Esophagus mucosa (tissue), 1 donor: ENCODE measurements at places on chromosomes 16 and 17.

GRCh38 chr16:28991687-28992086, 6.8 kb downstream of the LAT start:
- no peak for ATAC-seq

- ATAC-seq, result no peak
Measured at GRCh38 chr16:79613009-79613408, 12.5 kb upstream of the MAF start.

DNA sequence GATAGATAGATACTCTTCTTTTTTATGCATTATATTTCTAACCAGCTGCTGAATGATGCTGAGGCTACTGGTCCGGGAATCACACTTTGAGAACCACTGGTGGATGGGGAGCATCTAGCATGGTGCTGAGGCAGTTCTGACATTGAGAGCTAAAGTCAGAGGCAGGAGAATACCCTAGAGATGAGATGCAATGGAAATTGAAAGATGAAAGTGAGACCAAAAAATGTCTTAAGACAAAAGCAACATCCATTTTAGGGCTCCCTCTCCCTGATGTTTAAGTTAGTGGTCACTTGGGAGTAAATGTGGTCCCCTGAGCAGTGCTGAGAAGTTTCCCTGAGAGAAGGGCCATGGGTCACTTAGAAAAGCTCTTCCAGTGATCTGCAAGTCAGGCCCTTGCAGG, 6.8 kb downstream of the PCTP start:
- no peak for ATAC-seq

GRCh38 chr16:12311309-12311708, 334.8 kb downstream of the SNX29 start:
- ATAC-seq, result no peak

- ATAC-seq, result peak; percentile 28
Measured at GRCh38 chr16:58464047-58464915, 35.7 kb upstream of the NDRG4 start.

DNA sequence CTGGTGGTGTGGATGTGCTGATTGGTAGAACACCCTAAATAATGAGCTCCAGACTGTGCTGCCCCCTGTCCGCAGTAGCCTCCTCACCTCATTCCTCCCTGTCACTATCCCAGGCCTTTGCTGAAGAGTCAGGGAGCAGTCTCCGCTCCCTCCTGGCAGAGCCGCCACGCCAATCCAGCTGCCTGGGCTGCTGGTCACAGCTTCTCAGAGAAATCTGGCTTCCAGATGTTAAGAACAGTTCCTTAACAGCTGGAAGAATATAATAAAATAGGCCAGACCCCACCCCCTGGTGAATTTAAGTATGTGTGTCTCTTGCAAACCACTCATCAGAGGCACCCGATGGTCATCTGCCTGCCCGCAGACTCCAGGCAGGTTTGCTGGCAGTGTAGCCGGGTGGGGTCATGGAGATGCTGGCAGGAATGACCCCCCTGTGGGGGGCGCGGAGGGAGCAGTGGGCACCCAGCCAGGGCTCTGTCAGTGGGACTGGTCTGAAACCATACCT, 161.0 kb downstream of the CCDC182 start:
- ATAC-seq, result no peak

DNA sequence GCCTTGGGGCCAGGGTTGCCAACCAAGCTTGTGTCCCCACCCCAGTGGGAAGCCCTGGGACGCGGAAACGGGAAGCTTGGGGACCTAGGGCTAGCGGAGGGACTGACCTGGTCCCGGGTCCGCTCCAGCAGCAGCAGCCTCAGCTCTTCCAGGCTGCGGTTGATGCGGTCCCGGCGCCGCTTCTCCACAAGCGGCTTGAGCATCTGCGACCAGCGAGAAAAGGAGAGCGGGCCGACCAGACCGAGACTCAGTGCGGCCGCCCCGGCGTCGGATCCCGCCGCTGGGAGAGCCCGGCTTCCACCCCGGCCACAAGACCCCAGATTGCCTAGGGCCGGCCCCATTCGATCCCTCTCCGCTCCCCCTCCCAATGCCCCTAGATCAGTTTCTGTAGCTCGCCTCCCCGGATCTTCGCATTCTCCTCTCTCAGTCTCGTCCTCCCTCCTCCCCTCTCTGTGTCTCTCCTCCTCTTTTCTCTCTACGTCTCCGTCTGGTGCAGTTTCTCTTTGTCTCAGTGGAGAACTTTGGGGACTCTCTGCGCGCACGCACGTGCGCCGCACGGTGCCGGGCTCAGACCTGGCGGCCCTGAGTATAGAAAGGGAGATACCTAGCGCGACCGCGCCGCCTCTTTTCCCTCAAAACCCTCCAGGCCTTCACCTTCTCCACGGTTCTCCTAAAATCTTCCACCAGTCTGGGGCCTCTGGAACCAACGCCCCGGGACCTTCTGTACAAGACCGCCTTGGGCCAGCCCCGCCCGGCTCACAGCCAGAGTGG, 797 bp downstream of the HES7 start:
- ATAC-seq, result no peak

DNA sequence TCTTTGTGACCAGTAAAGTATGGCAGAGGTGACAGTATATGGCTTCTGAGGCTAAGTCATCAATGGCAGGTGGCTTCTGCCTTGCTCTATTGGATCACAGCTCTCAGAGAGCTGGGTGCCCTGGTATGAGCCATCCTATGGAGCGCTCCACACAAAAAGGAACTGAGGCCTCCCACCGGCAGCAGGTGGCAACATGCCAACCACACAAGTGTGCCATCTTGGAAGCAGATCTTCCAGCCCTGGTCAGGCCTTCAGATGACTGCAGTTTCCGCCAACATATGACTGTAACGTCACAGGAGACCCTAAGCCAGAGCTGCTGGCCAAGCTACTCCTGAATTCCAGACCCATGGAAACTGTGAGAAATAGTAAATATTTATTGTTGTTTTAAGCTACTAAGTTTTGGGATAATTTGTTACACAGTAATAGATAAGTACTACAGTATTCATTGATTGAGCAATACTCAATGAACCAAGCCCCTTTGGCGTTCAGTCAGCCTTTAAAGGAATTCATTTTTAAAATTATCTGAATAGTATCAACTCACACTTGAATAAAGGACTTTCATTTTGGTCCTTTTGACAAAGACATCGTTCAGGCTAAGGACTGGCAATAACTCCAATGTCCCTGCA, 69.4 kb upstream of the LHX1 start:
- no peak for ATAC-seq

DNA sequence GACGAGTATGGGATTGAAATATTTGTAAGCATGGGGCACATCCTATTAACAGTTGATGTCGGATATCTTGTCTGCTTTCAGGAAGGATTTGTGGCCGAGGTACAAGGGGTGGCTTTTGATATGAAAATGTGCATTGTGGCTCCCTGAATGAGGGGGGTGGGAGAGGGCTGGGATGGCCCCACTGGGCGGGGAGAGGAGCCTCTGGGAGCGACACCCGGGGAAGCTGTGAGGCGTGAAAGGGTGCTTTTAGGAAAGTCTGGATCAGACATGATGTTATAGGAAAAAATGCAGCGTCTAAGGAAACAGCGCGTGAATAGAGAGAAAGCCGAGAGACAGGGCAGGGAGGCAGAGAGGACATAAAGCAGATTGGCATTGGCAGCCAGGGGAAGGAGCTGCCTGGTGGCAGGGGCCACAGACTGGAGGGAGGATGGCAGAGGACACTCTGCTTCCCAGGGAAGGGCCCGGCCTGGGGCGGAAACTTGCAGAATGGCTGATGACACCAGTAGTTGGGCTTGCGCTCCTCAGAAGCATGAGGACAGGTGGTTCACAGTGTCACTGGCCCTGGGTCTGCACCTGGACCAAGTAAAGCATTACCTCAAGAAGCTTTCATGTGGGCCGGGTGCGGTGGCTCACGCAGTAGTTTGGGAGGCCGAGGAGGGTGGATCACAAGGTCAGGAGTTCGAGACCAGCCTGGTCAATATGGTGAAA, 95.7 kb downstream of the NTN1 start:
- ATAC-seq, result no peak

DNA sequence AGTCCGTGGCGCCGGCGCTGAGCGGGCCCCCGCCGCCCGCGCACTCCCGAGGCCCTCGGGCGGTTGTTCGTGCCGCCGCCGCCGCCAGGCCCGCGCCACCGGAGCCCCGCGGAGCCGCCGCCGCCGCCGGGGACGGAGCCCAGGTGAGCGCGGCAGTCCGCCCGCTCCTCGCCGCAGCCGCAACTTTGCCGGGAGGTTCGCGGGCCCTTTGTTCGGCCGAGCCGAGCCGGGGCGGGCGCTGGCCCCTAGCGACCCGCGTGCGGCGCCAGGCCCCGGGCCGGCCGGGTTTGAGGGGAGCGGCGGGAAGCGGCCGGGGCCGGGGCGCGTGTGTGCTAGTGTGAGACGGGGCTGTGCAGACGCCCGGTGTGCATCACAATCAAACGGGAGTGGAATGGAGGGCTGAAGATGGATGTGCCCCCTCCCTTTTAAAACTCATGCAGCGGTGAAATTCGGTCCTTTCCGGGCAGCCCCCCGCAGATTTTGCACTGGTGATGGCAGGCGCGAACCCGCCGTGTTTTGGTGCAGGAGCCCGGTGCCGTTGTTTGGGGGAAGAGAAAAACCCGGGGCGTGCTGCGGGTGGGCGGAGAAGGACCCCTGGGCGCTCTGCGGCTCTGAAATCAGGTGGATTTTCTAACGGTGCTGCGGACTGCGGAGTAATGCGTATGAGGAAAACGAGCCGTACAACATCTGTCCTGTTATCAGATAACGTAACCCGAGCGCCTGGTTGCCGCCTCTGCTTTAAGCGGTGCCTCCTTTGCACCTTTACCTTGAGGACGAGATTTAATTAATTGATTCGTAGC, 823 bp downstream of the TNRC6C start:
- no peak for ATAC-seq

DNA sequence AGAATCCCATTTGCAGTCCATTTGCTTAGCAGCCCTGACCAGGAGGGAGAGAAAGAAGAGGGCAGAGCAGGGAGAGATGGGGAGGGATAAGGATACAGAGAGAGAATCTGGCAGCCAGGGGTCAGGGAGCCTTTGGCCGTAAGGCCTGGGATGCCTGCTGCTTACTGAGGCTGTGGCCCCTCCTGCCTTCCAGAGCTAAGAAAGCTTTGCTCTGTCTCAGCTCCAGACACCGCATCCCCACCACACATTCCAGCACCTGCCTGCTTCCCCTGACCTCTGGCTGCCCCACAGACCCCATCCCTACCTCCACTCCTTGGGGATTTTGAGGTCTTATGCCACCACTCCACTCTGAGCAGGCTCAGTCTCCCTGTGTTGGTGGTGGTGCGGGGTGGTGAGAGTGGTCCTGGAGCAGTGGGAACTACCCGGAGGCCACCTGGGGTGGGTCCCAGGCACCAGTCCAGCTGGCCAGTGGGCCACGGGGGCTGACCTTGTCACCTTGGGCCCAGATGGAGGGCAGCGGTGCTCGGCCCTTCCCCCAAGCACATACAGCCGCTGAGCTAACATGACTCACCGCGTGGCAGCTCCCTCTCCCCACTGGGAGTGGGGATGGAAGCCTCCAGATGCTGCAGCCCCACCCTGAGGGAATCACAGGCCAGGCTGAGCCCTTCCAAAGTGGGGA, 58.3 kb downstream of the RAI1 start:
- ATAC-seq, result peak; percentile 71

DNA sequence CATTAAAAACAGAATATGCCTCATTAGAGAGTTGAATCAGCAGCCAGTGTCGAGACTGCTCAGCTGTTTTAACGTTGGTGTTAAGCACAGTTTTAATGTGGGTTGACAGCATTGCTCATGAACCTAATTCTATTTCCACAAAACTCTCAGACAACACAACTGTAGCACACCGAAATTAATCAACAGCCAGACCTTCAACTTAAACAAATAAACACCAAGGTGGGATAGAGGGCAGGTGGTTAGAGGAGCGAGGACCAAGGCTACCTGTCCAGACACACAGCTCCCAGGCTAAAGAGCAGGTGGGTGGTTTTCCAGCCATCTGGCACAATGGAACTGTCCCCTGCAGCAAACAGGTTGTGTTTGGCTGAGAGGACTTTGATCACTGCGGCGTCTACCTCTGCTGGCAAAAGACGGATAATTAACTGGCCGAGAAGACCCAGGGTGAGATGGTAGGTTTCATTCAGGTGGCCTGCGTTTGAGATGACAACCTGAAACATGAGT, 69.6 kb upstream of the ATP2A3 start:
- ATAC-seq, result no peak

- ATAC-seq, result peak; percentile 15
Measured at GRCh38 chr17:56834380-56835263, 671 bp downstream of the DGKE start.

GRCh38 chr17:39194089-39194984, 3.1 kb downstream of the CACNB1 start:
- no peak for ATAC-seq

DNA sequence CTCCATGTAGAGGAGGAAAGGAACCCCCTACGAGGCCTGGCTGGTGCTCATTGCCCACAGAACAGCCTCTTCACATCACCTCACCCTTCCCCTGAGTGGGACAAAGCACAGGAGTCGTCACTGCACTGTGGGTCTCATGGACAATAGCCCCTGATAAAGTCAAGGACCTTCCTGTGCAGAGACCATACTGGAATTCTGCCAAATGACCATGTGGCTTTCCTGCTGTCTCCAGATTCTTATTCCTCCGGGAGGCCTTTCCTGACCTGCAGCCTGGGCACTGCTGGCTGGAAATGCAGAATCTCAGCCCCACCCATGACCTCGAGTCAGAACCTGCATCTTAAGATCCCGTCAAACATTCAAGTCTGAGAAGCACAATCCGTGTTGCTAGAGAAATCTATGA, 60.5 kb upstream of the ERN1 start:
- ATAC-seq, result peak; percentile 33

- no peak for ATAC-seq
Measured at GRCh38 chr16:67445913-67446907, 15.3 kb downstream of the HSD11B2 start.

GRCh38 chr16:11780991-11781680, 15.9 kb downstream of the ZC3H7A start:
- ATAC-seq, result no peak

DNA sequence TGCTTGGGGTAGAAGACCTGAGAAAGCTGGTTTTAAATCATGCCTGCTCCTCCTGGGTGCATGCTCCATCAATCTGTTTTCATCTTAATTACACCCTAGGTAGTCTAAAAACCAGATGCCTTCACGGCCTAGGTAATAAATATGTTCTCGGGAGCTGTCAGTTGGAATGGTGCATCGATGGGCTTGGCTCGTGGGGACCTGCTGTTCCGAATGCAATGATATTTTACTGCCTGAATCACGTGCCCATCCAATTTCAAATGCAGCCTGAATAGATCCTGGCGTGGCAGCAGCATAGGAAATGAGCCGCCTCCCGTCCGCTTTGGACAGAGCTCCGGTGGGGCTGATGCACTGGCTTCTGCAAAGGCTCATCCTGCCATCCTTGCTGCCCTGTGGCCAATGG, 18.8 kb upstream of the FAAP100 start:
- no peak for ATAC-seq

- no peak for ATAC-seq
Measured at GRCh38 chr17:78206298-78206697, 7.8 kb upstream of the BIRC5 start.

- no peak for ATAC-seq
Measured at GRCh38 chr17:36731811-36732210, 130.4 kb downstream of the MRM1 start.
